ENCODE measurements at places on chromosomes 11 and 22. TPM values are rescaled to one million over a fixed set of nuclear protein-coding genes. Genes with fewer than 3 reads are reported as not detected.

Gene OR6T1
- not detected for total RNA-seq

Gene ATG2A
- 8.3 TPM for total RNA-seq

Gene VSTM5
- total RNA-seq: 0.09 TPM

Gene YPEL1
- 3.5 TPM for total RNA-seq

Gene ACTN3
- total RNA-seq: 0.09 TPM

Gene OOSP1
- not detected for total RNA-seq

Gene OR51I1
- total RNA-seq: not detected

Gene CBLIF
- not detected for total RNA-seq

Gene CHEK1
- total RNA-seq: 40.8 TPM

Gene PKP3
- total RNA-seq: 0.09 TPM

Gene FZD4
- 110 TPM for total RNA-seq

Gene NAALAD2
- under 0.01 TPM for total RNA-seq

Gene TRMT2A
- total RNA-seq: 55.3 TPM

Gene C11orf42
- not detected for total RNA-seq

Gene OPCML
- total RNA-seq: not detected

Gene GPR83
- total RNA-seq: 0.09 TPM

Gene GAB4
- under 0.01 TPM for total RNA-seq

Gene CD3E
- total RNA-seq: not detected

Gene PDE3B
- total RNA-seq: 1.4 TPM

Gene CCDC73
- not detected for total RNA-seq

Gene SLC43A1
- total RNA-seq: 11.7 TPM

Gene OR2AG2
- 0.09 TPM for total RNA-seq

Gene PATE4
- not detected for total RNA-seq

Gene MYBPC3
- total RNA-seq: not detected

Gene LRP4
- total RNA-seq: 0.66 TPM

Gene CRYBB2
- 0.18 TPM for total RNA-seq

Data from endothelial cell of coronary artery (primary cell).